ENCODE measurements at places on chromosomes 6 and 20. TPM values are rescaled to one million over a fixed set of nuclear protein-coding genes. Genes with fewer than 3 reads are reported as not detected.

Gene CST4
- not detected for total RNA-seq

Gene GTSF1L
- total RNA-seq = not detected

Gene AP5S1
- total RNA-seq = 10.4 TPM

Gene LHFPL5
- total RNA-seq = not detected

Gene CGAS
- total RNA-seq = 2.8 TPM

Gene ALDH5A1
- total RNA-seq = 10.1 TPM

Gene PPP1R16B
- 0.96 TPM for total RNA-seq

Gene C20orf202
- 0.34 TPM for total RNA-seq

Gene PTCRA
- total RNA-seq = not detected

Gene GINS1
- 2.7 TPM for total RNA-seq

Gene CNBD2
- total RNA-seq = 4.5 TPM

Gene EDEM2
- total RNA-seq = 14.9 TPM

Gene BRD2
- total RNA-seq = 111 TPM

Gene CALHM4
- not detected for total RNA-seq

Gene TMEM170B
- 4.3 TPM for total RNA-seq

Gene CASS4
- total RNA-seq = 6.9 TPM

Gene ARFGEF3
- 0.77 TPM for total RNA-seq

Gene THBS2
- total RNA-seq = 72.8 TPM

Gene RAD21L1
- not detected for total RNA-seq

Gene TULP1
- total RNA-seq = 0.17 TPM

Gene AVP
- not detected for total RNA-seq

Gene UBD
- total RNA-seq = 0.43 TPM

Gene LY6G6F
- not detected for total RNA-seq

Gene GSTA3
- total RNA-seq = not detected

Gene PRR18
- total RNA-seq = 0.17 TPM

Gene CTAGE9
- total RNA-seq = not detected

Gene CCN6
- not detected for total RNA-seq

Measured in ovary (tissue), 10 donors.